Inflammatory macrophage treated with lipopolysaccharide for 4 hours (primary cell): ENCODE measurements at places on chromosomes 12 and 14.

DNA sequence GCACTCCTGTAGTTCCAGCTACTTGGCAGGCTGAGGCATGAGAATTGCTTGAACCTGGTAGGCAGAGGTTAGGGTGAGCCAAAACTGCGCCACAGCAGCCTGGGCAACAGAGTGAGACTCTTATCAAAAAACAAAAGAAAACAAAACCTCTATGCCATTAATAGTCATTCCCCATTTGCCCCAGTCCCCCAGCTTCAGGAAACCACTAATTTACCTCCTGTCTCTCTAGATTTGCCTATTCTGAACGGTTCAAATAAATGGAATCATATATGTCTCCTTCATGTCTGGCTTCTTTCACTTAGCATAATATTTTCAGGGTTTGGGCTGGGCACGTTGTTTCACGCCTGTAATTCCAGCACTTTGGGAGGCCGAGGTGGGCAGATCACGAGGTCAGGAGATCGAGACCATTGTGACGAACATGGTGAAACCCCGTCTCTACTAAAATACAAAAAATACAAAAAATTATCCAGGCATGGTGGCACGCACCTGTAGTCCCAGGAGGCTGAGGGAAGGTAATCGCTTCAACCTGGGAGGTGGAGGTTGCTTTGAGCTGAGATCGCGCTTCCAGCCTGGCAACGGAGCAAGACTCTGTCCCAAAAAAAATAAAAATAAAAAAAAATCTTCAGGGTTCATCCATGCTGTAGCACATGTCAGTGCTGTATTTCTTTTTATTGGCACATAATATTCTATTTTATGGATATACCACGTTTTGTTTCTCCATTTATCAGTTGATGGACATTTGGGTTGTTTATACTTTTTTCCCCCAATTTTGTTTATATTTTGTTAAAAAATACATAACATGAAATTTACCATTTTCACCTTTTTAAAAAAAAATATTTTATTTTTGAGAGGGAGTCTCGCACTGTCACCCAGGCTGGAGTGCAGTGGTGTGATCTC lies 31.9 kb downstream of the KNTC1 start:
- DNase-seq, result no peak

DNA sequence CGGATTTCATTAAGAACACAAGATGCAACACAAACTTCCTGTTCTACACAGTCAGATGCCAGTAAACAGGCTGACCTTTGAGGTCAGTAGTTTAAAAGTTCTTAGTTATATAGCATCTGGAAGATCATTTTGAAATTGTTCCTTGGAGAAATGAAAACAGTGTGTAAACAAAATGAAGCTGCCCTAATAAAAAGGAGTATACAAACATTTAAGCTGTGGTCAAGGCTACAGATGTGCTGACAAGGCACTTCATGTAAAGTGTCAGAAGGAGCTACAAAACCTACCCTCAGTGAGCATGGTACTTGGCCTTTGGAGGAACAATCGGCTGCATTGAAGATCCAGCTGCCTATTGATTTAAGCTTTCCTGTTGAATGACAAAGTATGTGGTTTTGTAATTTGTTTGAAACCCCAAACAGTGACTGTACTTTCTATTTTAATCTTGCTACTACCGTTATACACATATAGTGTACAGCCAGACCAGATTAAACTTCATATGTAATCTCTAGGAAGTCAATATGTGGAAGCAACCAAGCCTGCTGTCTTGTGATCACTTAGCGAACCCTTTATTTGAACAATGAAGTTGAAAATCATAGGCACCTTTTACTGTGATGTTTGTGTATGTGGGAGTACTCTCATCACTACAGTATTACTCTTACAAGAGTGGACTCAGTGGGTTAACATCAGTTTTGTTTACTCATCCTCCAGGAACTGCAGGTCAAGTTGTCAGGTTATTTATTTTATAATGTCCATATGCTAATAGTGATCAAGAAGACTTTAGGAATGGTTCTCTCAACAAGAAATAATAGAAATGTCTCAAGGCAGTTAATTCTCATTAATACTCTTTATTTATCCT lies 13.5 kb downstream of the PTGER2 start:
- DNase-seq, result peak; percentile 77

DNA sequence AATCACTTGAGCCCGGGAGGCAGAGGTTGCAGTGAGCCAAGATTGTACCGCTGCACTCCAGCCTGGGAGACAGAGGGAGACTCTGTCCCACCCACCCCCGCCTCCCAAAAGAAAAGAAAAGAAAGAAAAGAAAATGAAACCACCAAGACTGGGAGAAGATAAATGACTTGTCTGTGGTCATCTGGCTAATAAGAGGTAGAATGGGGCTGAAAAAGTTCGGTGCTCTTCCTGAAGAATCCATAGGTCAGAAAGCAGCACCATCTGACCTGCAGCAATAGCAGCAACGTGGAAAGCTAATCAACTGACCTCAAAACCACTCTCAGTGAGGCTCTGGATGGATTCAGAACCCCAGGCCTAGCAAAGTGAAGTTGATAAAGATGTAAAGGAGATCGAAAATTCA lies 25.2 kb downstream of the SSH1 start:
- DNase-seq, result no peak

DNA sequence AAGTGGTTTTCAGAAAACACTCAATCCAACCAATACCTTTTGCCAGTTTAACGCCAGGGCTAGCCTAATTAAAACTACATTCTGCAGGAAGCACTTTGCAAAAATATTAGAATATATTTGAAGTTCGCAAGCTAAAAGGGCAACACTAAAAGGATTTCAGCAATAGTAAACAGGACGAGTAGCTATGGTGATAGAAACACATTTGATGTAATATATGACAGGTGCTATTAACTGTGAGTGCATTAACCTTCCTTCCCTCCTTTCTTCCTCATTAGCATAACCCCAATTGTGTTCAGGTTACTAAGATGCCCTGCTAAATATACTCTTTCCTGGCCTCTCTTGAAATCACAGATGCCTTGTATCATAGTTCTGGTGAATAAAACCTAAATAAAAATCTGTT lies 85.6 kb upstream of the TMCC3 start:
- DNase-seq, result no peak

DNA sequence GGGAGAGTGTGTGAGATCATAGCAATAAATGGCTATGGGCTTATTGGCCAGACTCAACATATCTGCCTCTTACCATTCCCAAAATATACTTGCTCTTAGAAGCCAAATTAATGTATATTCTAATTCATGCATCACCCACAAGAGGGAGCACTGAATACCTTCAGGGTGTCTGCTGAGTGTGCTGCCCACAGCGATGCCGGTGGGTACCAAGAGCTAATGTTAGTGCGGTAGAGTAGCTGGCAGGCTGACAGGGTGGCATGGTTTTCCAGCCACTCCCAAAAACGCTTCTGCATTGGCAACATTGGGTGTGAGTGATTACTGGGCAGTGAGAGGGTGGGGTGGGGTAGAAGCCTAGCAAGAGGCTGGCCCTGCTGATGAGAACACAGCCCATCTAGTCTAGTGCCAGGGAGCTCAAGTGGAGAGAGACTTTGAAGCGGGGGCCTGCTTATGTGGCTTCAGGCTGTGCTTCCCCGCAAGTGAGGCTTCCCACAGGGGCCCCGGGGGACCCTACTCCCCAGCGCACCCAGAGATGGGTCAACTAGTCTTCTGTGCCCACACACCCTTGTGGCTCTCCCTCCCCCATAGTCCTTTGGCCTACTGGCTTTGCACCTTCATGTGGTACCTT lies 9.2 kb upstream of the PLEKHD1 start:
- peak; percentile 38 for DNase-seq

DNA sequence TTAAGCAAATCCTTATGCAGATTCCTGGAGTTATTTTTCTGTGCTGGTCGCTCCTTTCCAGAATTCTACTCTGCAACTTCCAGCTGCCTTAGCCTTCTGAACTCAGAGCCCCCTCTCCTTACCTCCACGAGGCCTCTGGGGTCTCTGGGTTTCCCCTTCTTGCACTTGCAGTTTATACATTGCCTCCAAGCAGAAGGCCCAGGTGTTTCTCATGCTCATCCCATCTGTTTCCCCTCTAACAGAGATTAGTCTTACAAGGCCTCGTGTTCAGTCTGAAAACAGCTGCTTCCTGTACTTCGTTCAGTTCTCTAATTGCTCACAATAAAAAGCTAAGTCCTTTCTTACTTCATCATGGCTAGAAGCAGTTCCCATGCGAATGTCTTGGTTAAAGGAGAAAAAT lies 134.4 kb upstream of the FGD4 start:
- DNase-seq, result no peak

DNA sequence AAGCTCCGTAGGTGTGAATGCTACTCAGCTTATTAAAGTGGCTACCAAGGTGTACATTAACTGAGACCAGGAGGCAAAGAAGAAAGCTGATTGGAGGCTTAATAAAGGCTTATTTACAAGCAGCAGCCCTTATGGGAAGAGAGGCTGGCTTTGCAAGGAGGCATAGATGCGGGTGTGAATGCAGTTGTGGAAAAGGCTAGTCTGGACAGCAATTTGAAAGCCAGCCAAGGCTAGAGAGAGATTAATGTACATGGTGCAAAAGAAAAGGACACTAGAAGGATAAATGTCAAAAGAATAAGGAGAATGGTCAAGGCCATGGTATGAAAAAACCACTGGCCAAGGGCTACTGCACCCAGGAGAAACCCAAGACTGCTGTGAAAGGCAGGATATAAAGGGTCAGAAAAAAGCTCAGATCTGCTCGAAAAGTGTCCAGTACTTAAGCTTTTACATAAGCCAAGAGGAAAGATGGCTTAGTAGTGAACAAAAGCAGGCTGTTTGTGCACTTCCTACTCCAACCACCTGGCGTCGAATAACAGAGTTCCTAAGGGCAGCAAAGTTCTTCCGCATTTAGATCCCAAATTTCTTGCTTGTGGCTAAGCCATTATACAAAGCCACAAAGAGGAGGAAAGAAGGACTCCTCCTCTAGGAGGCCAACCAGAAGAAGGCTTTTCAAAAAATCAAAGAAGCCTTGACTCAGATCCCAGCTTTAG lies 24.0 kb downstream of the KLRK1 start:
- peak; percentile 27 for DNase-seq

DNA sequence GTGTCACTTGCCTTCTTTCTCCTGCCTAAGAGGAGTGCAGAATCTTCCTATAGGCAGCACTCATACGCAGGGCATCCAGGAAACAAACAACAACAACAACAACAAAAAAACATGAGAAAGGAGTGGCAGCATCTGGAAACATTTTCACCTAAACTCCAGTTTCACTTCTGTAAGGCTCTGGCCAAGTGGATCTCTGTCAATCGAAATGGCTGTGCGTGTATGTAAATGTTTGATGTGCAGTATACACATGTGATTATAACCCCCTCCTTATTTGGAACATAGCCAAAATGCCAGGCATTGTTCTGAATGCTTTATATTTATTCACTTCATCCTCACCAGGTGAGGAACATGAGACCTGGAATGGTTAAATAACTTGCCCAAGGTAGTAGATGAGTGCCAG lies 76.8 kb downstream of the COX16 start:
- DNase-seq, result no peak

- no peak for DNase-seq
These were observed 16.1 kb downstream of the EML1 start for GRCh38 chr14:99809360-99809759.

DNA sequence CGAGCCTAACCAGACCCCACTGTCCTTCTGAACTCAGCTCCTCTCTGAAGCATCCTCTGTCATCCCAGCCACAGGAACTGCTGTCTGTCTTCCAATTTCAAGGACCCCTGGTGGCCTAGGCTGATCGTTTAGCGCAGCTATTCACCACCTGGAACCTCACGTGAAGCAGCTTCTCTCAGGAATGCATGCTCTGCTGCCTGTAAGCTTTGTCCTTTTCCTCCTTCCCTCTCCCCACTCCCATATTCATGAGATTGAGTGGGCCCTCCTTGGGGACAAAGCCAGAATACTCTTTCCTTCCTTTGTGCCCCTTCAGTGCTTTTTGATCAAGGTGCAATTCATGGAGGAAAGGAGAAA lies 17.2 kb downstream of the DPF3 start:
- DNase-seq, result no peak

DNA sequence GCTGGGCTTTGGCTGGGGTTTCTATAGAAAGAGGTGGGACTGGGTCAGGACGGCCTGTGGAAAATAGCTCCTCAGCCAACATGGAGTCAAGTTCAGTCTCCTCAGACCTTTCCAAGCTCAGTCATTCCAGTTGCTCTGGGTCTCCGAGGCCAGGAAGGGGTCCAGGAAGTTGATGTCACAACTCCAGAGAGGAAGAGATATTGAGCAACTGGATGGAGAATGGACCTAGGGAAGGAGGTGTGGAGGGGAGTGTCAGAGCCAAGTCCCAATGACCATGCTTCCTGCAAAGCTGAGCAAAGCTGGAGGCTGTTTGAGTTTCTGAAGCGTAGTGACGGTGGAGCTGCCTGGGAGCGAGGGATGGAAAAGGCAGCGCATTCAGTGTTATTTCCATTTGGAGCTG lies 86.1 kb downstream of the SLC24A4 start:
- DNase-seq, result no peak

GRCh38 chr12:112458330-112458729 lies 39.6 kb downstream of the PTPN11 start:
- DNase-seq, result no peak

DNA sequence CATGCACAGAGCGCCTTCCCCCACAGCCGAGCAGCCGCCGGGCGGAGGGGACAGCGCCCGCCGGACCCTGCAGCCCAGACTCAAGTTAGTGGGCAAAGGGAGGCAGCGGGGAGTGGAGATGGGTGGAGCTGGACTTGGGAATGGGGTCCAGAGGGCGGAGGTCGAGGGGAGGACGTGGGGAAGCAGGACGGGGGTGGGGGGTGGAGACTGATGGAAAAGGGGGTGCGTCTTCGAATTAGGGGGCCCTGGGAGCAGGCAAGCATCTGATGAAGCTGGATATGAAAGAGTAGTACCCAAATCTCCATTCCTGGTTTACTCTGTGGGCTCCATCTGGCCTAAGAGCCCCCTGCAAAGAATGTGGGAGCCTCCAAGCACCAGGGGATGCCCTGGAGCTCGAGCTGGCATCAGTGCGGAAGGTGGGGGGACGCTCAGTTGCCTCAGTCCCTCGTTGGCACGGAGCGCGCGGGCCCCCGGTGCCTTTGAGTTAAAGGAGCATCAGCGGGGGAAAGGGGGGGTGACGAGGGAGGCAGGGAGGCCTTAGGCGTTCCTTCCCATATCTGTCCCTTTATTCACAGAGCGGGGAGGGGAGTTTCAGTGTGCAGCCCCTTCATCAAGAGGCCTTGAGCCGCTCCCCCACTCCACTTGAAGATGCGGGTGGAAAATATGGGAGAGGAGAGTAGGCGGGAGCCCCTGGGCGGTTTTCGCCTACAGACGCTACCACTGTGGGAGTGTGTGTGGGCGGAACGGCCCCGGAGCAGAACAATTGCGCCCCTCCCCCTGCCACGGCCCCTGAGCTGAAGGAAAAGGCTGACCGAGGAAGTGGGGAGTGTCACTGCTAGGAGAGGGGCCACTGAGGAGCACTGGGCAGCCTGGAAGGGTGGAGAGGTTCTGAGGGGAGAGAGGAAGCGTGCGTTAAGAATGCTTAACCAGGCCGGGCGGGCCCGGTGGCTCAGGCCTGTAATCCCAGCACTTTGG lies 644 bp downstream of the NAB2 start:
- DNase-seq, result peak; percentile 36

- DNase-seq, result no peak
These were observed 40.1 kb upstream of the STAB2 start for GRCh38 chr12:103546959-103547358.

- DNase-seq, result no peak
These were observed 178.7 kb downstream of the PAWR start for GRCh38 chr12:79512068-79512467.
